ENCODE measurements at places on chromosomes 6 and 20.

DNA sequence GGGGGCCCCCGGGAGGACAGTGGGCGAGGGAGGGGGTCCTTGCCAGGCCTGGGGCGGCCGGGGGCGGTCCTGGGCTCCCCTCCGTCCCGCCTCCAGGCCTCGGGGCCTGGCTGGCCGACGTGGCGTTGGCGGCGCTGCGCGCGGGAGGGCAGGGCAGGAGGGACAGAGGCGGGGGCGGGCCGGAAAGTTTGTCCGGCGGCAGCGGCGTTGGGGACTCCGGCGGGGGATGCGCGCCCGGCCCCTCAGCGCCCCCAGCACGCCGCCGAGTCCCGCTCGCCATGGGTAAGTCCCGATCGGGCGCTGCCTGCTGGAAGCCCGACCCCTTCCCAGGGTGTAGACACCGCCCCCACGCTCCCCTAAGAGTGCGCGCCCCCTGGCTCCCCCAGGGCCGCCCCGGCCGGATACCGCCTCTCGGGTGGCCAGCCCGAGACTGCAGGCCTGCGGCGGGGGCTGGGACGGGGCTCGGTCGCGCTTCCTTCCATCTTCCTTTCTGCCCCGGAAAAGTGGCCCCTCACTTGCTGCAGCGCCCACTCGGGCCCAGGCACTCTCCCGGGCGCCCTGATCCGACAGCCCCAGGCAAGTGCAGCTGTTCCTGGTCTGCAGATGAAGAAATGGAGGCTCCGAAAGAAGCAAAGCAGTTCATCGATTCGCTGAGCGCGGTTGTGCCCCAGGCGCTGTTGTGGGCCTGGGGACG is at the start of gene SLC2A10:
Gene SLC2A10 (plus strand): TSS at position 191 of the 694 bp plus-strand sequence. CDS start 88 bp downstream, at position 279.
- DNase-seq = peak; percentile 29

GRCh38 chr20:17627101-17627955 is 54.7 kb downstream of the RRBP1 start:
- no peak for DNase-seq

DNA sequence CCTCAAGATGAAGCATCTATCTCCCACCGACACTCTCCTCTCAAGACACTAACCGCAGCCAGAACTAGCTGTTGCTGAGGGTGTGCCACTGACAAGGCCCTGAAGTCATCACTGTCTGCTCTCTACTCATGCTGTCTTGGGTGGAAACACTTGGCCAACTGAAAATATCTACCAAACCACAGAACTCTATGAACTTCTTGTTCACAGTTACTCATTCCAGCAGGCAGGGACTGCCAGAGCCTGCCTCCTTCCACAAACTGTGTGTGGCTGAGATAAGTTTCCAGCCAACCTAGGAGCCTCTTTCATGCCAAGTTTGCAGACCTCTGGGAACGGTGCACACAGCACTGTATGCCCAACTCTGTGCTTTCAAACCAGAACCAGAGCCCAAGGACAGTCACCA is 45.5 kb upstream of the NXT1 start:
- DNase-seq = no peak

DNA sequence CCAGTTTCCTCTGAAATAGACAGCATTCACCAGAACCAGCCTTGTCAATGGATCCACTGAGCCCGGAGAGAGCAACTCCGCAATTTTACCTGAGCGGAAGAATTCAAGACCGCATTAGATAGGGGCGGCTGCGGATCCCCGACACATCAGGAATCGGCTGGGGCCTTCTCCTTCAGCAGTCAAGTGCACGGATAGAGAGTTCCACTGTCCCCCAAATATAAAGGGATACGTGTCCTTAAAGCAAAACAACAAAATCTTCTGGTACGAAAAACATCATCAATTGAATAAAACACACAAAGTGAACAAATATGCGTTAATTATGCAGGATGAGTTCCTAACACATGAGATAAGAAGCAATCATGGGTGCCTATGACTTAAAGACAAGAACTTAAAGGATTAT is 18.3 kb downstream of the SERPINB6 start:
- no peak for DNase-seq

DNA sequence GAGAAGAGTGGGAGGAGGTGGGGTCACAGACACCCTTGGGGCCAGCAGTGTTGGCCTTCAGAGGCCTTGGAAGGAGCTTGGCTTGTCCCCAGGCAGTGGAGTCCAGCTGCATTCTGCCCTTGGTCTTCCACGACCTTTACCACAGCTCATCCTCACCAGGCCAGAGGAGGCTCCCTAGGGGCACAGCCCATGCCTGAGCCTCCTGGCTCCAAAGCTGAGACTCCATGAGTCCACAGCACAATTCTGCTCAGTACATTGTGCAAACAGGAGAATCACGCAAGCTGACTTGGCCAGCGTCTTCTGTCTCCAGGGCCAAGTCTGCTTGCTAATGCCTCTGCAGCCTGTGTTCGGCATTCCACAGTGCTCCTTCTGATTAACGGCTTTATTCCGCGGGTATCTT is 337.2 kb downstream of the SMOC2 start:
- no peak for DNase-seq

DNA sequence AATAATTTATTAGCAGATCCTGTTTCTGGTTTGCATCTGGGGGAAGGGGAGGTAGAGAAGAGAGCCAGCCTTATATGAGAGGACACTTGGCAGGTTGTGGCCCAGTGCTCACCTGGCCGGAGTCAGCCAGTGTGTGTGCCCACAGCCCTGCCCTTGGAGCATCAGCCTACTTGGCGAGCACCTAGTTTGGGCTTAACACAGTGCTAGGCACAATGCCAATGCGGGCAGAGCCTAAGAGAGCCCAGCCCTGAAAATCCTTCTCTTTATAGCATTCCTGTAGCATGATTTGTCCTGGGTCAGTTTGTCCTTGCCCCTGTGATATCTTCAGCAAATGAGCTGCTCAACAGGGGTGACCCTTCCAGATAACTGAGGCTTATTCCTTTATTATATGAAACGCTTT is 73.0 kb downstream of the SLX4IP start:
- no peak for DNase-seq

Measured in stimulated activated CD8-positive, alpha-beta memory T cell treated with anti-CD3 and anti-CD28 coated beads, Interleukin-4, amount 100 ng/mL, for 48 hours (primary cell).